Upper lobe of right lung (tissue), 1 donor: ENCODE measurements at places on chromosomes 12 and 14. TPM values are rescaled to one million over a fixed set of nuclear protein-coding genes. Genes with fewer than 3 reads are reported as not detected.

DNA sequence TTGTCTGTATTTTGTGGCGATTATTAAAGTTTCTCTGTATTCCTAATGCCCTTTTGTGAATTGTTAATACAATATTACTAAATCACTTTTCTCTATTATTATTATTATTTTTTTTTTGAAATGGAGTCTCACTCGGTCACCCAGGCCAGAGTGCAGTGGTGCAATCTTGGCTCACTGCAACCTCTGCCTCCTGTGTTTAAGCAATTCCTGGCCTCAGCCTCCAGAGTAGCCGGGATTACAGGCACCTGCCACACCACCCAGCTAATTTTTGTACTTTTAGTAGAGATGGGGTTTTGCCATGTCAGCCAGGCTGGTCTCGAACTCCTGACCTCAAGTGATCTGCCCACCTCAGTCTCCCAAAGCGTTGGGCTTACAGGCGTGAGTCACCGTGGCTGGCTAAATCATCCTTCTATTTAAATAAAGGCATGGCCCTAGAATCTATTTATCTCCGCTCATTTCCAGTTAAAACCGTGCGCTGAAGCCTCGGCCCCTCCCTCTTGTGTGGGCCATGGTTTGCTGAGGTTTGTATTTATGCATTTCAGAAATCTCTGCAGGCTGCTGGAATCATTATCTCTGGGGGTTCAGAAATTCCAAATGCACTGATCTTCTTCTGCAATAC lies 1136.4 kb upstream of the TMEM132C start:
- no peak for DNase-seq
- peaks cover 5% of the 10 kb centered on the region for H3K27me3 ChIP-seq
- H3K4me1 ChIP-seq = no peaks in the 10 kb centered on the region
- H3K36me3 ChIP-seq = no peaks in the 10 kb centered on the region
- H3K27ac ChIP-seq = no peak overlapping the region
- H3K4me3 ChIP-seq = no peak overlapping the region

DNA sequence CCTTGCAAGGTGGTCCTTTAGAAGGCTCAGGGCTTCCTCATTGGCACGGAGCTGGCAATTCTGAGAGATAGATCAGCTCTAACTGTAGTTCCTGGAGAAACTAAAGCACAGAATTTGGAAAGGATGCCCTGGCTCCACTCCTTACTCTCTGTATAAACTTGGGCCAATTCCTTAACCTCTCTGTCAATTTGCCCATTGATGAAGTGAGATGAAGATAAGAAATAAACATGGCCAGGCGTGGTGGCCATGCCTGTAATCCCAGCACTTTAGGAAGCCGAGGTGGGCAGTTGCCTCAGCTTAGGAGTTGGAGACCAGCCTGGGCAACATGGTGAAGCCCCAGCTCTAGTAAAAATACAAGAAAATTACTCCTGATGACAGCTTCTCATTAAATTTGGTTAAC lies 34.0 kb upstream of the COX6A1 start:
- H3K4me1 ChIP-seq = no peaks in the 10 kb centered on the region
- H3K27ac ChIP-seq = no peak overlapping the region
- no peak overlapping the region for H3K4me3 ChIP-seq
- no peak for DNase-seq
- no peaks in the 10 kb centered on the region for H3K36me3 ChIP-seq
- H3K27me3 ChIP-seq = no peaks in the 10 kb centered on the region

DNA sequence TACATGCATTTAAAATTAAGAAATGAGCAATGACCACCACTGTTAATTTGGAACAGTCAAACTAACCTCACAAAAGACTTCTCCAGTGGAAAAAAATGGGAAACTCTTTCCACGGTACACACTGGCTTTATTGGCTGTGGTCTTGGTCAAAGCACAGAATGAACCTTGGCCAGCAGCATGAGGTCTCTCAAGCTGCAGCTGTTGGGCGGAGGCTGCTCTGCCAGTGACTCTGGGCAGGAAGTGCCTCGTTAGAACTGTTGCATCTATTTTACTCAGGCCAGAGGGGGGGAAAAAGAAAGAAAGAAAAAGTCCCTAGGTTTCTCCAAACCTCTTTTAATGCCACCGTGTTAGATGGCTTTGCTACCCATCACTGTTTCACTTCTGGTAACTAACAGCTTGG lies 279.8 kb upstream of the DIO2 start:
- H3K4me3 ChIP-seq = no peak overlapping the region
- H3K27ac ChIP-seq = no peak overlapping the region
- DNase-seq = no peak
- H3K4me1 ChIP-seq = no peaks in the 10 kb centered on the region
- no peaks in the 10 kb centered on the region for H3K36me3 ChIP-seq

Gene ANO2
- 36.8 TPM for total RNA-seq

DNA sequence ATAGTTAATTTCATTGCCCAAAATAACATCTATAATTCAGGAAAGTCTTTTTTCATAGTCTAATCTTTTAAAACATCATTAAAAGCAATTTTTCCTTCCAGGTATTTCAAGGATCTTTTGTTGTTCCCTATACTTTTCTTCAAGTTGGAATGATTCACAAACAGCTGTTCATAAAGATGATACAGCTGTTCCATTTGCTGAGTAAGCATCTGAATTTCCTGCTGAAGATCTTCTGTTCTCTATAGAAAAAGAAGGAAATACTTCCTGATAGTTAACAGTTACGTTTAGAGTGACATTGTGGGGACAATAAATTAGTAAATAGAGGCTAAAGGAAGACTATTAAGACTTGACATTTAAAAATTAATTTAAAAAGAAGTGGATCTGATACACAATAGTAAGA lies 30.3 kb upstream of the ESR2 start:
- H3K27me3 ChIP-seq = peaks cover 3% of the 10 kb centered on the region
- no peak for DNase-seq
- no peaks in the 10 kb centered on the region for H3K4me1 ChIP-seq
- H3K4me3 ChIP-seq = no peak overlapping the region
- H3K36me3 ChIP-seq = no peaks in the 10 kb centered on the region

Gene ACVRL1
- 223 TPM for total RNA-seq

- peaks cover 93% of the 10 kb centered on the region for H3K36me3 ChIP-seq
- H3K4me3 ChIP-seq = no peak overlapping the region
- no peak for DNase-seq
- H3K27ac ChIP-seq = no peak overlapping the region
- no peaks in the 10 kb centered on the region for H3K27me3 ChIP-seq
- H3K4me1 ChIP-seq = no peaks in the 10 kb centered on the region
Measured at GRCh38 chr12:55797068-55797467, 20.5 kb downstream of the SARNP start.

- H3K27me3 ChIP-seq = no peaks in the 10 kb centered on the region
- H3K27ac ChIP-seq = no peak overlapping the region
- H3K4me3 ChIP-seq = no peak overlapping the region
- no peak for DNase-seq
- no peaks in the 10 kb centered on the region for H3K36me3 ChIP-seq
Measured at GRCh38 chr12:100862676-100863075, 68.1 kb downstream of the ANO4 start.

Gene LMNTD1
- not detected for total RNA-seq

Gene OR4K14
- not detected for total RNA-seq

Gene DAO
- 0.26 TPM for total RNA-seq
